Activated T-cell treated with anti-CD3 and anti-CD28 coated beads, Interleukin-2, amount 50 U/mL, for 4 hours (primary cell): ENCODE measurements at places on chromosomes 5 and 9. TPM values are rescaled to one million over a fixed set of nuclear protein-coding genes. Genes with fewer than 3 reads are reported as not detected.

Gene PCDHB2
- total RNA-seq: not detected

Gene CD274
- 58.4 TPM for total RNA-seq

Gene TEX48
- total RNA-seq: not detected

Gene NR4A3
- 26.5 TPM for total RNA-seq

DNA sequence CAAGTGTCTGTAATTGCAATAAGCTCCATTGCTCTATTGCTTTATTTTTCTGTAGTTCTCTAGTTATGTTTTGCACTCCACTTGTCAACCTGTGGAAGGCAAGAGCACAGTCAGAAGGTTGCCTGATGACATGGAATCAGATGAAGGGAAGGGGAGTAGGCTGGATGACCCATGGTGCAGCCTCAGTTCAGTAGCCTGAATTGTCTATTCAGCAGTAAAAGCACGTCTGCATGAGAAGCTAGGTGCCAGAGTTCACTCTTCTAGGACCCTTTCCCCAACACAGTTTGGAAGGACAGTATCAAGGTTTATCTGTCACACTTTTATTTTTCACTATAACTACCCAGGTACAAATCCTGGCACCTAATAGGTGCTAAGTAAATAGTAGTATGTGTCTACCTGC, 39.3 kb downstream of the SLC44A1 start:
- no peak for DNase-seq

GRCh38 chr5:32909207-32909606, 198.1 kb downstream of the NPR3 start:
- no peak for DNase-seq
